Stimulated activated CD4-positive, alpha-beta T cell treated with anti-CD3 and anti-CD28 coated beads, Interleukin-1b, Interleukin-23, amount 100 ng/mL, for 1 hour (primary cell): ENCODE measurements at places on chromosomes 13 and 19.

- no peak for DNase-seq
Measured at GRCh38 chr13:45966715-45967114, 85.8 kb downstream of the ZC3H13 start.

- DNase-seq = no peak
Measured at GRCh38 chr13:97537110-97537509, 103.1 kb downstream of the RAP2A start.

GRCh38 chr13:27663947-27664346 lies 42.3 kb downstream of the POLR1D start:
- DNase-seq = no peak

DNA sequence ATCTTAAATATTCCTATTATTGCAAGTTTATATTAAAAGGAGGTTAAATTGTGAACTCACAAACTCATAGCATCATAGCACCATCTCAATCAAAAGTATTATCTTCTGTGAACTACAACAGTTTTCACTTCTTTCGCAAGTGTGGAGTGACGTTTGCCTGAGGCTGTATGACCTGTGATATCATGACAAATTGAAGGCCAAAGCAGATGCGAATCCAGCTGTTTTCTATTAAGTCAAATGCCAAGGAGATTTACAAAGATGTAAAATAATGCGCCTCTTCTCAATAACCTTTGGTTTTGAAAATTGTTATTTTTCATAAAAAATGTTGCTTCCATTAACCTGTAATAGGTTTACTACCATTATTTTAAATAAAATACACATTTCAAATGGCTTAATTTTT lies 7.6 kb upstream of the PEG3 start:
- DNase-seq = no peak

GRCh38 chr19:2944775-2945574 lies at the start of gene ZNF77:
ZNF77 (minus strand) TSS chr19:2944971; CDS start chr19:2944840, 131 bp downstream.
- peak; percentile 96 for DNase-seq

DNA sequence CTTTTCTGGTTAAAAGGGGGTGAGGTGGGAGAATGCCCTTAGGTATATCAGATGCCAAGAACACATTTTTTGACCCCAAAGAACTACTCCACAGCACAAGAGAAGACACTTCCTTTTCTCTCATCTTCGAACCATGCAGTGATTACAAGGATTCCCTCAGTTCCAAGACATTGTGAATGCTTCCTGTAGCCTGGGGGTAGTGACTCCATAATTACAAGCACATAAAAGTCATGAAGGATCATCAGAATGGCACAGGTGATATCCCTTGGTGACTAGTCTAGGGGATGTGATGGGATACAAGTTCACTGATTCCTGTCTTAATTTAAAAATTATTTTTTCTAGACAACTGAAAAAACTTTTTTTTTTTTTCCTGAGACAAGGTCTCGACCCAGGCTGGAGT lies 78.0 kb downstream of the ZC3H13 start:
- DNase-seq = no peak

DNA sequence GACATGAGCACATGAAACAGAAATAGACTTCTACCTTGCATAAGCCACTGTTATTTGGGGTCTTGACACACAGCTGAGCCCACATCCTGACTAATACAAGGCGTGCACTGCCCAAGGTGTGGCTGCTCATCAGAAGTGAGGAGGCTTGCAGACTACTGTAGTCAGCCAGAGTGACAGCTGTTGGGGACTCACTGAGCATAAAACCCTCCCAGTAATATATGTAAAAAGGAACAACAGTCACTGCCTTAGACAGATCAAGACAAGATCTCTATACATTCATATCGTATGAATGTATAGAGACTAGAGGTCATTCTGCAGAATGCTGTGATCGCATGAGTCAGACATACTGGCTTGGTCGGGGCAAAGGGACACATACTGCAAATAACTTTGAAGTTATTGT lies 4.1 kb upstream of the C1QTNF9B start:
- DNase-seq = no peak

DNA sequence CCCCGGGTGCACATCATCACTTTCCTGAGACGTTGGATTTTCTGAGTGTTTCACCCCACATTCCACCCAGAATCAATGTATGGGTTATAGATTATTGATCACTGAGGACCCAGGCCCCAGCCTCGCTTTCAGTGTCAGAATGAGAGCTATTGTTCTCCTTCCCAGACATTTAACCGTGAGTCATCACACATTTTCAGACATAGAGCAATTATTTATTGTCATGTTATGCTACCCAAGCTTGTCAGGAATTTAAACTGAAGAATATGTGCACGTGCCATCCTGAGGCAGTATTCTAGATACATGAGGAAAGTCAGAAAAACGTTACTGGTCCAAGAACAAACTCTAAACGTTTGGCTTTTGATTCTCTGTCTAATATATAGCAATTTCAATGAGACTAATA lies 276.6 kb upstream of the ZNF507 start:
- DNase-seq = no peak

GRCh38 chr13:97369261-97369893 lies 64.6 kb upstream of the RAP2A start:
- DNase-seq = no peak

DNA sequence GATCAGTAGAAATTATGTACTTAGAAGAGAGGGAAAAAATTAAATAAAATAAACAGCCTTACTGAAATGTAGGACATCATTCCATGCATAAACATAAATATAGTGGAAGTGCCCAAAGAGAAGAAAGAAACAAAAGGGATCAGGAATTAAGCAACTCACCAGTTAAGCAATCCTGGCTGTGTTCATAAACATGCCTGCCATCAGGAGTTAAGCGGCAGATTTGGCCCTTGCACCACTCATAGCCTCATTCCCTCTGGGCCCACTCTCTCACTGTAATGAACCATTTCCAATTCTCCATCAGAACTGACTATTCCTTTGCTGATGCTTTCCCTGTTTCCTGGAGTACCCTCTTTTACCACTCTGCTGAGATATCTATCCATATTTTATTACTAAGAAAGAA lies 281.4 kb downstream of the LHFPL6 start:
- DNase-seq = no peak

- DNase-seq = peak; percentile 50
Measured at GRCh38 chr19:2543463-2544442, 67.8 kb downstream of the GADD45B start.

DNA sequence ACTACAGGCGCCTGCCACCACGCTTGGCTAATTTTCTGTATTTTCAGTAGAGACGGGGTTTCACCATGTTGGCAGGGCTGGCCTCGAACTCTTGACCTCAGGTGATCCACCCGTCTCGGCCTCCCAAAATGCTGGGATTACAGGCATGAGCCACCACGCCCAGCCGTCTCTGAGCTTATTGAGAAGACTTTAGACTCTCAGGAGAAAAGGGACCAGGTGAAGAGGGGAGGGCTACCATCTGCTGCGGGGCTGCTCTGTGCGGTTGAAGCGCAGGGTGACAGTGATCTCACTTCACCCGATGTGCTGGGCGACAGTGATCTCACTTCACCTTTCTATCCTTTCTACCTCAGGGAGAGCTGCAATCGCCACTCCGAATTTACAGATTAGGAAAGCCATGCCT lies 25.3 kb downstream of the PDCD5 start:
- no peak for DNase-seq

DNA sequence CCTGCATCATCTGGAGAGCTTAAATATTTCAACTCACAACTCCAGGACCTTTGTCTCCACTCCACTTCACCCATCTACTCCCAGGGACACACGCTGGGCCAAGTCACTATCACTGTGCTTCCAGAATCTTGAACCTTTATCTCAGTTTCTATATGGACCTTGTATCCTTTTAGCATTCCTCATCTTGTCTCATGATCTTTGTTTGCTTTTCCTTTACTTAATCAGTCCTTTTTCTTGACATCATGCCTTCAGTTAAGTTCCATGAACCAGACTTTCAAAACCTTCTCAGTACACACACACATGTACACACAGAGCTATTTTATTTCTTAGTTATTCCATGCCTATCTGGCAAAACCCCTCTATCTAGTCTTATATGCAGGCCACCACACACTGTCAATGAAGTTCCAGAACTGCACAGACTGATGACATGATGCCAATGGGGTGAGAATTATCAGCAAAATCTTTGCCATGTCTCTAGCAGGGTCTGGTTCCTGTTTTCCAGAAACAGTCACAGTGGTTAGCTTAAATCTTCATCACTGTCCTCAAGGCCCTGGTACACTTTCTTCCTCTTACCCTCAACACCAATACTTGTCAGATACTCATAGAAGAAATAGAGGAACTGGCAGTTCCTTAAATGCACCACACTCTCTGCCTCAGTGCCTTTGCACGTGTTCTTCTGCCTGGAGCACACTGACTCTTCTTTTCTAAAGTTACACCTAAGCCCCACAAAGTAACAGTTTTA lies 77.6 kb upstream of the STARD13 start:
- DNase-seq = no peak

GRCh38 chr19:10604460-10604980 lies 17.4 kb upstream of the AP1M2 start:
- no peak for DNase-seq

- no peak for DNase-seq
Measured at GRCh38 chr13:29522044-29522685, 73.3 kb downstream of the SLC7A1 start.

DNA sequence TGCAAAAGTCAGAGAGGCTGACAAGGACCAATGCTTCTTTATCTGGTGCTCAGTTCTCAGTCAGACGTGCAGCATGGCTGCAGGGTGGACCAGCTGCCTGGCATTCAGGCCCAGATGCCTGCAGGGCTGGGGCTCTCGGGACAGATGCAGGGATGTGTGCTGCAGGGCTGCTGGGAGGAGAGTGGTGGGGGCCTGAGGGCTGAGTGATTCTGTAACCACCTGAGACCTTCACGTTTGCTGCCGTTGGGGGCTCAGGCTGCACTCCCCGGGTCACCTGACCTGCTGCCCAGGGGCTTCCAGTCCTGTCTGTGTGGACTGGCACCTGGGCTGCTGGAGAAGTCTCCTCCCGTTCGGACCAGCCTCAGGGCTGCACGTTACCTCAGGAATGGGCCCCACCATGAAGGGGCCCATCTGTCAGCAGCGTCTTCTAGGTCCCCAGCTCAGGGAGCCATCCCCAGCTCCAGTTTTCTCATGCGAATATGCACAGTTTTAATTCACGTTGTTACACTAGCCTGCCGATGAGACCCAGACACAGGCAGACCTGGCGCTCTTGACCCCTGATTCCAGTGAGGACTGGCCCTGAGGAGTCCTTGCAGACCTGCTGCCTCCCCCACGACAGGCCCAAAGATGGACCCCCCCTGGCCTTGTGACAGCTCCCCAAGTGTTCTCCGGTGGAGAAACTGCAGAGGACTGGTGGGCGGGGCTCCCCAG lies 16.9 kb downstream of the KCTD15 start:
- no peak for DNase-seq

DNA sequence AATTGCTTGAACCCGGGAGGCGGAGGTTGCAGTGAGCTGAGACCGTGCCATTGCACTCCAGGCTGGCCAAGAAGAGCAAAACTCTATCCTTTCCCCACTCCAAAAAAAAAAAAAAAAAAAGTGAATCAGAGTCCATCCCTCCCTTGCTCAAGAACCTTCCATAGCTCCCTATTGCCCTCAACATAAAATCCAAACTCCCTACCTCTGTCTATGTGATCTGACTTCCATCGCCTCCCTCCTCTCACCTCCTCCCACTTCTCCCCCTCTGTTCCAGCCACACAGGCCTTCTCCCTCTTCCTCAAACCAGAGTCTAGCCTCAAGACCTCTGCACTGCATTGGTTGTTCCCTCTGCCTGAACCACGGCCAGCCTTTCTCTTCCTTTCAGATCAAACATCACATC lies 10.0 kb upstream of the TLE2 start:
- DNase-seq = no peak

DNA sequence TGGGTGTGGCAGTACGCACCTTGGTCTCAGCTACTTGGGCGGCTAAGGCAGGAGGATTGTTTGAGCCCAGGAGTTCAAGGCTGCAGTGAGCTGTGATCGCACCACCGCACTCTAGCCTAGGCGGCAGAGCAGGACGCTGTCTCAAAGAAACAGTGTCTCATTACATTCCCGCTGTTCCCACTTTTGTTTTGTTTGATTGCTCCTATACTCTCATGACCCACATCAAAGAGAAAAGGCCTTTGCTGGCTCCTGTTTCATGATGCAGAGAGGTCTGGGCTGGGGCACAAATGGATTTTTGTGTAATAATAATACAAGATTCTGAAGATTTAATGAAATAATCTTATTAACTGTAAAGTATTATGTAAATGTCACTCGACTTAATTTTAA lies 85.7 kb downstream of the LACC1 start:
- no peak for DNase-seq

DNA sequence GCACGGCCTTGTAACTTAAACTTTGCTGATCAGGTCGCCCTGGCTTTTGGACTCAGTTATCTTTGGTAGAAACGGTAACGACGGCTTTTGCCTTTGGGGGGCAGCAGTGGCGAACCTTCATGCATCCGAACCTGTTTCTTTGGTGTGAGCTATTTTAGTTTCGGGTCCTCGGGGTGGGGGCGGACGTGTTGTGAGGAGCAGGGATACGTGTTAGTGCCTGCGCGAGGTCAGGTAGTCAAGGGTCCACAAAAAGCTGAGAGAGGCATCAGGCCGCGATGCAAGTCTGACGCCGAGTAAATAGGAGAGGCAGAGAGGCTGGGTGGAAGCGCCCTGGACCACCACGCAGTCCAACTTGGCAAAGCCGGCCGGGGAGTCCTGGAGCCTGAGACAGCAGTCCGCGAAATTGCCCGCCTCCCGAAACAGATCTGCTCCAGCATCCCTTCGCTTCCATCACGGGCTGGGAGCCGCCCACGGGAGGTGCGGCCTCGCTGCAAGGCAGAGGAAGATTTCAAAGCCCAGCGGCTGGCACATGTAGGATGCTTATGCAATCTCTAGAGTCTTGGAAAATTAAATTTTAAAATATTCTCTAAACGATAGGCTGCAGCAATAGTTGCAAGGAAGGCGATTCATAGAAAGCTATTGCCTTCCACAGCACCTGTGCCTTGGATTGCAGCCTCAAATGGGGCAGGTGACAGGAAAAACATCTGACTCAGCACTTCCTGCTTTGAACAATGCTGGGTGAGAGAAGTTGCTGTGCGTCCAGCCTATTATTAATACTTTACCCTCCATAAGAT lies 4.6 kb upstream of the TPP2 start:
- peak; percentile 38 for DNase-seq

DNA sequence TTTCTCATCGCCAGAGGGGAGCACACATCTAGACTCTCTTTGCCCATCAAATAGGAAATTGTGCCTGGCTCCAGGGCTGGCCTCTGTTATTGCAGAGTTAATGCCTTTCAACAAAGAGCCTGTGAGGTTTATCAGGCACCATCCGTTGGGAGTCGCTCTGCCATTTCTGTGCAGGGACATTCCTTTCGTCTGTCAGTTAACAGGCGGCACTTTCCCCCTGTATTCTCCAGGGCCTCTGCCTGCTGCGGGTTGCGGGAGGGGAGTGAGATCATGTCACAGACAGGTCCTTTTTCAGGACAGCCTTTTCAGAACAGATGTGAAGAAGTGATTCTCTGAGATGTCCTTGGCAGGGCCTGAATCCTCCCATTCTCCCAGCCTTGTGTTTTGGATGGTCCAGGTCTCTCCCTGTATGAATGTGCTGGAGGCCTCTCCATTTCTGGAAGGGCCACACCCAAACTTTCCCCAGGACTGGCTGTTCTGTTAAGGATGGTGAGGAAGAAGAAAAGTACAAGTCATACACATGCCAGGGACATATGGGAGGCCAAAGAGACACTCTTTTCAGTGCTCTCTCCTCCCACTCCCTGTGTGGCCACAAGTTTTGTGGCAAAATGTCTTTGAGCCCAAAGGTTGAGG lies 14.9 kb downstream of the SERP2 start:
- DNase-seq = no peak

GRCh38 chr19:18021121-18021755 lies 13.3 kb downstream of the ARRDC2 start:
- DNase-seq = peak; percentile 66
